ENCODE measurements at places on chromosomes 16 and 17.

DNA sequence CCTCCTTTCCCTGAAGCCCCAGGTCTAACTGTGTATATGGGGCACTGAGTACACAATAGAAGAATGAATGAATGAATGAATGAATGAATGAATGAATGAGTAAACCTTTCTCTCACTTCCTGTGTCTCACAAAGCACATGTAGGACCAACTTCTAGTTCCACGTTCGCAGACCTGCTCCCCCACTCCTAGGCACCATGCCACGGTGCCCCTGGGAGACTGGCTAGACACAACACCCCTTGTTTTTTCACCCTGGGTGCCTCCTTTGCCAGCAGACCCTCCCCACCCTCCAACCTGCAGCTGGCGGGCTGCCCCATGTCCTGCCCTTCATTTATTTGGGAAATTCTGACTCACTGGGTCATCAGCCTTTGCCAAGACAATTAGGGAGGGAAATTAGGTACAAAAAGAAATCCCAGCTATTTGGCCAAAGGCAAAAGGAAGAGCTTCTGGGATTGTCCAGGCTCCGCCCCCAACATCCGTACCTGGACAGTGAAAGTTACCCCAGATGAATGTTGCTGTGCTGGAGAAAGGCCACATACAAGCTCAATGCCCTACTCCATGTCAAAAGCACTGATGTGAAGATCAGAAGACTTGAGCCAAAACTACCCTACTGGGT is 7.7 kb downstream of the CES1 start:
- DNase-seq, result no peak

- peak; percentile 85 for DNase-seq
Measured at GRCh38 chr16:25106567-25107465, 4.7 kb upstream of the LCMT1 start.

- DNase-seq, result no peak
Measured at GRCh38 chr16:48565752-48566151, 44.2 kb downstream of the N4BP1 start.

DNA sequence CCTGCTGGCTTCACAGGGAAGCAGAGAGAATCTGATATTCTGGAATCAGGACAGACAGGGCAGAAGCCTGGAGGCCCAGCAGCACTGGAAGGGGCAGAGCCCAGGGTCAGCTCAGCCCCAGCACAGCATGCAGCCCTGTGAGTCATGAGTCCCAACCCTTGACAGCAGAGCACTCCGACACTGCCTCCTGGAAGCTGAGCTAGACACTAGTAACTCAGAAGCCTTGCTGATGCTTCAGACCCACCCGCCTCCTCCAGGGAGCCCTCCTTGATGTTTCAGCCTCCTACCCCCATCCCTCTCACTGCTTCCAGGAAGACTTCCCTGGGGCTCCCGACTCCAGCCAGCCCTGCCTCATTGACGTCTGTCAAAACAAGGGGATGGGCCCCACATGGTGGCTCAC is 6.9 kb downstream of the CAMKK1 start:
- no peak for DNase-seq

DNA sequence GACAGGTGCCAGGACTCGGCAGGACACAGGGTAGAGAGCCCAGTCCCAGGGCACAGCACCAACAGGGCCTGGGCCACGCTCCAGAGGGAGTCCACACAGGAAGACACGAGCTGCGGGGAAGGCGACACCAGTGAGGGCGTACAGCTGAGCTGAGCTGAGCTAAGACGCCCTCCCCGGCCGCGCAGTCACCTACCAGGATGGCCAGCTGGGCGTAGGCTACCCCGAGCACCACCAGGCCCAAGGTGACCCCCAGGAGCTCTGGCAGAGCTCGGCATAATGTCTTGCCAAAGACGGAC is 42.6 kb downstream of the TSC2 start:
- DNase-seq, result no peak

- DNase-seq, result no peak
Measured at GRCh38 chr17:34757106-34757505, 177.7 kb downstream of the TMEM132E start.

- DNase-seq, result no peak
Measured at GRCh38 chr17:29753845-29754439, 131.2 kb upstream of the CORO6 start.

- DNase-seq, result no peak
Measured at GRCh38 chr16:55502801-55503366, 6.0 kb upstream of the LPCAT2 start.

GRCh38 chr17:17844079-17844478 is 7.3 kb upstream of the SREBF1 start:
- DNase-seq, result no peak

DNA sequence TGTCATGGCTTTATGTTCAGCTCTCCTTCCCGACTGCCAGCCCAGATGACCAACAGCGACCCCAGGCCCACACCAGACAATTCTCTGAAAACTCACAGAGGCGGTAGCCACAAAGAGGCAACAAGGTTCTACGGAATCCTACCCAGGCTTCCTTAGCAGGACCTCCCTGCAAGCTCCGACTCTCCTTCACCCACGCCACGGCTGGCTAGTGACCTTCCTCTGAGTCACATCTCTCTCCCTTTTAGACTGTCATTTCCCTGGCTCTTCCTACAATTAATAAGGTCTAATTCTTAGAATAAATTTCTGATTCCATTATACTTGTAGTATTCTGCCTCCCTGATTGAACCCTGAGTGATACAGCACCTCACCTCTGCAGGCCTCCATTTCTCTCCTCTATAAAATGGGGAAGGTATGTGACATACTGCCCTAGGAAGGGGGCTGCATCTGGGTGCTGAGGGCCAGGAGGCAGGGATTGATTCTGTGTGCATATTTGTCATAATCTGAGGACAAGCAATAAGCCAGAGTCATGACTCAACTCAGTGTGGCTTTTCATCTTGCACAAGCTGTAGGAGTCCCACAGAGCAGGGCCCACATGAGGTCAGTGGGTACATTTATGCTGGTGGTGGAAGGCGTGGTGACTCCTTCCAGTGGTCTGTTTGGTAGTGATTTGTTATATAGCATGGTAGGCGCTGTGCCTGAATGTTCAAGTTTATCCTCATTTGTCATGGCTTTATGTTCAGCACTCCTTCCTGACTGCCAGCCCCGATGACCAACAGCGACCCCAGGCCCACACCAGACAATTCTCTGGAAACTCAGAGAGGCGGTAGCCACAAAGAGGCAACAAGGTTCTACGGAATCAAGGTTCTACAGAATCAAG is 46.2 kb downstream of the SMPD3 start:
- no peak for DNase-seq

DNA sequence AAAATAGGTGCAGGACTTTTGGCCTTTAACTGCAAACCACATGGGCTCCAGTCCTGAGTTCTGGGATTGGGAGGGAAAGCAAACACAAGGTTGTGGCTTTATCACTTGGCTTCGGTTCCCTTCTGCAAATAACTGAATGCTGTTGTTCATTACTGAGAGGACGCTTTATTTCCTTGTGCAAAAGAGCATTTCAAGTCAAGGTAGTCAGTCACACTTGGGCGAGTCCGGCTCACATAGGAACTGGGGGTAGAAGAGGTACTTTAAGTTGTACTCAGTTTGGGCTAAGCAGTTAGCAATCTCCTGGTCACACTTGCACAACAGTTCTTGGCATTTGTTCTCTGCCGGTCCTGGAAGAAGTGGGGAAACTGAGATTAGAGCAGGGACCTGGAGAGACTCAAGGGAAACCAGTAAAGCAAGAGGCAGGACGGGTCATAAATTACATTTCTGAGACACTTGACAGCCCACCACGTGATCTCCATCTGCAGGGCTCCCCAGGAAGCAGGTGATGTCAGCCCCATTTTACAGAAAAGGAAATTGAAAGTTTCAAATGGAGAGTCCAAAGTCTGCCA is 21.6 kb downstream of the PLA2G10 start:
- DNase-seq, result no peak

DNA sequence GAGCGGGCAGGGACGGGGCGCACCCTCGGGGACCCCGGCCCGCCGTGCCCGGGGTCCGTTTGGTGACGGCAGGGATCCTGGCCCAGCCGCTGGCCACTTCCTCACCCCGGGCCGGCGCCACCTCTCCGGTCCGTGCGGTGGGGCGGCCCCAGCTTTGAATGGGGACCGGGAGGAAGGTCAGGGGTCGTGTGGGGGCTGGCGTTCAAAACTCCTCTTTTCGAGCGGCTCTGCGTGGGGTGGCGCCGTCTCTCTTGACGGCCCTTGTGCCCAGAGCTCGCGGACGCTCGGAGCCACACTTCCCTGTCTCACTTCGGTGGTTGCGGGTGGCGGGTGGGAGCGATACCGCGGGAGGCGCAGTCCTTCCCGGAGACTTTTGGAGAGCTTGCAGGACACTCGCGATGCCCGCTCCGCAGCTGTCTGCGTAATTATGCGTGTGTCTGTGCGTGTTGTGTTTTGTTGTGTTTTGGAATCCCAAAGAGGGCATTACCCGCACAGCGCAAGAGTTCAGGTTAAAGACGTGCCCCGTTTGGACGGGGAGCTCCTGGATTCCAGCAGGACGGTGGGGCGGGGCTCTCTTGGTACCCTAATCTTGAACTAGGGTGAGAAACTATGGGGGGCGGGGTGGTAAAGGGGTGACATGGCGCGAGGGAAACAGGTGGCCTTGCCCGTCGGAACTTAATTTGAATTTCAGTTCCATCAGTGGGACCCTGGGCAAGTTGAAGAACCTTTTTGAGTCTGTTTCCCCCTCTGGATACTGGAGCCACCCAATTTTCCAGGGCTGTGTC is 637 bp downstream of the PLCG2 start:
- DNase-seq, result no peak

DNA sequence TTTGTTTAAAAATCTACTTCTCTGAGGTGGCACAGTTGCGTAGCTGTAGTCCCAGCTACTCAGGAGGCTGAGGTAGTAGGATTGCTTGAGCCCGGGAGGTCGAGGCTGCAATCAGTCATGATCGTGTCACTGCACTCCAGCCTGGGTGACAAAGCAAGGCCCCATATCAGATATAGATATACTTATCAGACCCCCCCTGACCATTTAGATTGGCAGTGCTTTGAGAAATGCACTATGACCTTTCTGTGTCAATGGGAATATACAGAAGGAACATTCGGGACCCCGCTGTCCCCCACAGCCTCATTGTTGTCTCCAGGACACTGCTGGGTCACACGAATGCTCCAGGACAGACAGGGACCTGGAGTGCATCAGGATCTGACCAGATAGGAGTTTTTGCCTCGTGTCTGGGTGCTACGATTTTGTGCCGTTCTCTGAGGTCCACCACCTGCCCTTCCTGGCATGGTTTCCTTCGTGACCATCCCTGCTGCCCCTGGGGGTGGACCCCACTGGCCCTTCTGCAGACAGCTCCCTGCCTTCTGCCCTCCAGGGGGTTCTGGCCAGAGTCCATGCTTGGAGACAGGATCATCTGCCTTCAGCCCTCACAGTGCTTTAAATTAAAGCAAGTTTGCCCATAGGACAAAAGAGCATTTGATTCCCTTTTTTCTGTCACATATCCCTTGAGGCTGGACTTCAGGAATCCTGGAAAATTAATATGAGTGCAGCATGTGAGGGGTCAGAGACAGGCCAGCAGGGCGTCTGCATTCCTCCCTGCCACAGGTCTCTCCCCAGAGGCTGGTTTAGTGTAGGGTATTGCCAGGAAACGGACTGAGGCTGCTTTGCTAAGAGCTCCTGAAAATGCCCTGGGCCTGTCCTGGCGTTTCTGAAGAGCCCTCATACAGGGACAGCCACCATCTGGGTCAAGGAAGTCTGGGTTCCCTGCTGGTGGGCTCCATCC is 19.3 kb downstream of the PLD6 start:
- no peak for DNase-seq

- DNase-seq, result no peak
Measured at GRCh38 chr17:81223762-81224130, 981 bp upstream of the CEP131 start.

- DNase-seq, result no peak
Measured at GRCh38 chr17:15398736-15399331, 57.4 kb upstream of the TEKT3 start.

DNA sequence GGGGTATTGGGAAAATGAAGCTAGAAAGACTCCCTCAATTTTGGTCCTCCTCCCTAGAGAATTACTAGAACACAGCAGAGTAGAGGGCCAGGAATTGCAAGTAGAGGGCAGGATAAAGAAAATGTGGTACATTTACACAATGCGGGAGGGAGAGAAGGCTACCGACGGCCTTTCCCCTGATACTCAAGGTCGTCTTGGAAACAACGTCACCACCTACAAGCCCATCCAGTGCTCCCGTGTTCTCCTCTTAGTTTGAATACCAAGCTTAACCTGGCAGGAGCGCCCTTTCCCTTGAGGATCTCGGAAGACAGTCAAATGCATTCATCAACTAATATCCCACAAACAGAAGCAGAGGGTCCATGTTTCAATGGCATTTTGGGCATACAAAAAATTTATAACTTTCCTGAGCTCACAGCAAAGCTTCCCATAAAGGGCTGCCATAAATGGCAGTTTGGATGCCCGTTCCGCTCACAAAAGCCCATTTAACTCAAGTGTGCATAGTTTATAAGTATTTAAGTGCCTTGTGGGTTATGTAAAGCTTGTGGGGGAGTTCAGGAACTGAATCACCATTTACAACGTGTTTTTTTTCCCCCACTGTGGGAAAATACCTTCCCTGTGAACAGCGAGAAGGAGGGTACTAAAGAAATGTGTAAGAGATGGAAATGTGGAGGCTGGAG is 414.6 kb downstream of the SLC39A11 start:
- DNase-seq, result no peak

- no peak for DNase-seq
Measured at GRCh38 chr17:81429821-81430551, 34.7 kb downstream of the BAHCC1 start.

- no peak for DNase-seq
Measured at GRCh38 chr16:82425661-82426060, 201.1 kb upstream of the CDH13 start.

GRCh38 chr17:78144147-78144719 is 2.0 kb upstream of the C17orf99 start:
- no peak for DNase-seq

- no peak for DNase-seq
Measured at GRCh38 chr16:27806388-27806787, 256.4 kb downstream of the KATNIP start.

DNA sequence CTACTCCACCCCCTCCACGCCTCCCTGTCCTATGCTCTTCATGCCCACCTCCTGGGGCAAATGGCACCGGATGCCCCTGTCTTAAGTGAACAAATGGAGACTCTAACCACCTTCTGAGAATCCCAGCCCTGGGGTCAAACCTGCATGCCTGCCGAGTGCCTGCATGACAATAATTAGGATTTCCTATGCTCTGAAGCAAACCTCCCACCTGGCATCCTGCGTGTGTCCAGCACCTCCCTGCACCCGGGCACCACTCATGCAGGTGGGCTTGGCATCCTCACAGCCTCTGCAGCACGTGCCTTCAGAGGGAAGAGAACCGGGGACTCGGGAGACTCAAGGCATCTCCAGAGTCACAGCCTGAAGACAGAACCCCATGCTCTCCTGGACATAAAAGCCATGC is 11.2 kb upstream of the KIFC3 start:
- no peak for DNase-seq

GRCh38 chr17:39810939-39811728 is 53.0 kb downstream of the IKZF3 start:
- no peak for DNase-seq

DNA sequence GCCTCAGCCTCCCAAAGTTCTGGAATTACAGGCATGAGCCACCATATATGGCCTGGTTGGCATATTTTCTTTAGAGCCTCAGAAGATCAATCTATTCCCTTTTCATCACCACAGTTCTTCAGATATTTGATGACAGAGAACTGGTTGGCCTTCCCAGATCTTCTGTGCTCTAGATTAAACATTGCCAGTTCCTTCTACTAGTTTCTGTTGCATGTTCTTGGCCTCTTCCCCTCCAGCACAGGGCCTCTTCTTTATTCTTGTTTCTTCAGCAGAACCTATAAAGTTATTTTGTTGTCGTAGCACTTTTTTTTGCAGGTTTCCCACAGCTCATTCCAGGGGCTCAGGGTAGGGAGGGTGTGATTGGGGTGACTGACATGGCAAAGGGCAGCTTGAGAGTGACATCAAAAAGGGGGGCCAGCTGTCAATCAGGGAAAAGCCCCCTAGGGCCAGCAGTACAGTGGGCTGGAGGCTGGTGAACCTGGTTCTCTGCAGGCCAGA is 9.3 kb downstream of the CHD9 start:
- no peak for DNase-seq

Data from activated CD4-positive, CD25-positive, alpha-beta regulatory T cell treated with anti-CD3 and anti-CD28 coated beads, Interleukin-2, amount 50 U/mL, for 72 hours (primary cell).